Fibroblast of pulmonary artery (primary cell): ENCODE measurements at places on chromosomes 6 and 20.
A peak's percentile ranks its signal among the peaks of the same experiment; 100 is the strongest.

GRCh38 chr6:41027241-41027640 is 11.8 kb downstream of the UNC5CL start:
- DNase-seq = no peak

DNA sequence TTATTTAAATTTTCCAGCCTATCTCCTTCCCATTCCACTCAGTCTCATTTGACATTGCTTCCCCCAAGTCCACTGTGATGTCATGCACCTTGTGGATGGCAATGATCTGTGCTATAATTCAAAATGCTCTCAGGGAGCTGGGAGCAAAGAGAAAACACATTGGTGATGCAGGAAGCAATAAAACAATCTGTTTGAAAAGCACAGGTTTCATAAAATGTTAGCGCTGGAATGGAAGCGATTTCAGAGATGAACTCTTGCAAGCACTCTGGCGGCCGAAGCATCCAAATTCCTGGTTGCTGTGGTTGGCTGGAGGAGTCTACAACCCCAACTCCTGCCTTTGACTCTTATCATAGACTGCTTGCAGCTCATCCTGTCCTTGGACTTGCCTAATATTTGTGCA is 167.0 kb downstream of the GMPR start:
- no peak for DNase-seq

GRCh38 chr6:131430531-131430930 is 142.5 kb upstream of the ARG1 start:
- DNase-seq = no peak

GRCh38 chr6:158729906-158730540 is 80.2 kb downstream of the SYTL3 start:
- DNase-seq = no peak

DNA sequence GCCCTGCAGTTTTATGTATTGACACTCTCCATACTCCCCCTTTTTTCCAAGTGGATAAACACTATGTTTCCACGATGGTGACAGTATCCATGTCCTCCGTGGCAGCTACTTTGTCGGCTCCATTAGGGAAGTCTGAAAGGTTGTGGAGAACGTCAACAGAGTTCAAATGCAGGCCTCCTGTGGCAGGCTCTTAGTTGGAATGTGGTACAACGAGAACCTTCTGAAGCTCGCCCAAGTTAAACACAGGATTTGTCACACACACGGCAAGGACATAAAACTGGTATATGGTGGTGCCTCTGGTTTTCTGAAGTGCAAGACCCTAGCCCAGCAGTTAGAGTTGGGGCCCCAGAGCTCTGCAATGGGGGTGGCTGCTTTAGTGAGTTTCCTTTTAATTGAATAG is 187.0 kb upstream of the TAB2 start:
- no peak for DNase-seq

DNA sequence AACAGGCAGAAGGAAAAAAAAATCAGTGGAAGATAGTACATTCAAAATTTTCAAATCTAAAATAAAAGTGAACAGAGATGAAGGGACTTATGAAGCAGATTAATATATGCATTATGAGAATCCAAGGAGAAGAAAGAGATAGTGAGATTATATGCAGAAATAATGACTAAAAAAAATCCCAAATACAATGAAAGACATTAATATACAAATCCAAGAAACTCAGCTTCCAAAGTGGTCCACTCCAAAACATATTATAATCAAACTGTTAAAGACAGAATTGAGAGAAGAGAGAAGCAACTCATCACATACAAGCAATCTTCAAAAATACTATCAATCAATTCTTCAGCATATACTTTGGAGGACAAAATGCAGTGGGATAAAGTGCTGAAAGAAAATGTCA is 73.5 kb upstream of the CARMIL1 start:
- DNase-seq = no peak

- no peak for DNase-seq
Measured at GRCh38 chr20:34710861-34711574, 6.9 kb downstream of the TP53INP2 start.

- no peak for DNase-seq
Measured at GRCh38 chr20:63567136-63567385, 7.0 kb downstream of the HELZ2 start.

GRCh38 chr6:114092943-114093342 is 122.0 kb upstream of the HDAC2 start:
- no peak for DNase-seq

DNA sequence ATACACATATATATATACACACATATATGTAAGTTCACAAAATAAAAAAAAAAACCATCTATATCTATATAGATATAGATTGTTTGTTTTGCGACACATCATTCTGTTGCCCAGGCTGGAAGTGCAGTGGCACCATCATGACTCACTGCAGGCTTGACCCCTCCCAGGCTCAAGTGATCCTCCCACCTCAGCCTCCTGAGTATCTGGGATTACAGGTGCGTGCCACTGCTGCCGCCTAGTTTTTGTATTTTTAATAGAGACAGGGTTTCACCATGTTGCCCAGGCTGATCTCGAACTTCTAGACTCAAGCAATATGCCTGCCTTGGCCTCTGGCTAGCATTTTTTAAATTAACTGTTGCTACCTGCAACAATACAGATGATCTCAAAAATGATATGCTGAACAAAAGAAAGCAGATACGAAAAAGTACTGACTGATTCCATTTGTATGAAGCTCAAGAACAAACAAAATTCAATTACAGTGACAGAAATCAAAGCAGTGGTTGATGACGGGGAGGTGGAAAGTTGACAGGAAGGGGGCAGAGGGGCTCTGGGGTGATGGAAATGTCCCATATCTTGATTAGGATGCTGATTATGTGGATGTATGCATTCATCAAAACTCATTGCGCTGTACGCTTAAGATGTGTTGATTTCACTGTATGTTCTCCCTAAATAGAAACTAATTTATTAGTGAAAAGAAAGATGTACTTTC is 49.6 kb downstream of the ATXN1 start:
- no peak for DNase-seq

DNA sequence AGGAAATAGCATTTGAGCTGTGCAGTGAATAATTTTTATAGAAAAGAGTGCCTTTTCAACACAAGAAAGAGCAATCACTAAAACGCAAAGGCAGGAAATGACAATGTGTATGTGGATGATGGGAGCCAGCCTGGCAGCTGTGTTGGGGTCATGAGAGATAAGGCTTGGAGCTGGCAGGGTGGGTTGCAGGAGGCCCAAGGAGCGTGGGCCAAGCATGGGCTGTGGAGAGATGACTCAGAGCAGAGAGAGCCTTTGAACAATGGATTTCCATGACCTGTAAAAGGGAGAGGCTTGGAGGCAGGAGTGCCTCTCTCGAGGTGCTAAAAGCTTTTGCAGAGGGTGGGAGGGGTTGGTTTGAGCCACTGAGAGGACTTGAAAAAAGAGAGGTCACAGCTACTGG is 6.6 kb upstream of the TBC1D7 start:
- peak; percentile 81 for DNase-seq

- DNase-seq = no peak
Measured at GRCh38 chr6:97052152-97052787, 127.7 kb downstream of the KLHL32 start.

DNA sequence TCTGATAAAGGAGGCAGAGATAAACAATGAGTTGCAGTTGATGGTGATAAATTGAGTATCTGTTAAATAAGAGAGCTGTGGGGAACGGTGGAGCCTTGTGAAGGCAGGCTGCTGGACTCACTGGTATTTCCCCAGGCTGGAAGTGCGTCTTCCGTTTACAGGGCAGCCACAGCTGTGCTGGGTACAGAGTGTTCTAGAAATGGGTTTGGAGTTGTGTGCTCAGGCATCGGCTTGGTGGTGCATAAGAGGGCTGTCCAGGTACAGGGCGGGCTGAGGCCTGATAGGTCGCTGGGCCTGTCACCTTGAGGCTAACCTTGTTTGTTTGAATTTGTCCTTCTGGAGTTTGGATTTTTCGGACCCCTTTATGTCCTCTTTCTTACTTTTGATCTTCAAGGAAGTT is 39.3 kb downstream of the ARID1B start:
- peak; percentile 28 for DNase-seq

DNA sequence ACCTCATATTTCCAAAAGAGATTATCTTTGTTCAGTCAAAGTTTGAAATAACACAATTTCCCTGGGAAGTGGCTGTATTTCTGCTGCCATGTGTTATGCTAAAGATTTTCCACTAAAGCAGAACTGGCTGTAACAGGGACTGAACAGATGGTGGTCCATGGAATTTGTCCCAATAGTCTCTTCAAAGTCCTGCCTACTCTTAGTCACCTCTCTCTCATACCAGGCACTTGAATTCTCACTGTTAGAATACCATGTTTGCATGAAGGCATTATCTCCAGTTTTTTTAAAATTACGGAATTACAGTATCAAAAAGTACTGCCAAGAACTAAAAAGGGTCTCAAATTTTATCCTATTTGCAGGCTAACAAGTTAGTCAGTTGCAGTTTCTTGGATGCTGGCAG is 105.0 kb upstream of the HDDC2 start:
- DNase-seq = no peak

GRCh38 chr6:11538819-11539468 is 1.4 kb downstream of the TMEM170B start:
- DNase-seq = no peak

GRCh38 chr6:161393839-161394364 is 120.0 kb upstream of the AGPAT4 start:
- DNase-seq = peak; percentile 92

- no peak for DNase-seq
Measured at GRCh38 chr6:160112628-160113299, 8.9 kb upstream of the SLC22A1 start.

DNA sequence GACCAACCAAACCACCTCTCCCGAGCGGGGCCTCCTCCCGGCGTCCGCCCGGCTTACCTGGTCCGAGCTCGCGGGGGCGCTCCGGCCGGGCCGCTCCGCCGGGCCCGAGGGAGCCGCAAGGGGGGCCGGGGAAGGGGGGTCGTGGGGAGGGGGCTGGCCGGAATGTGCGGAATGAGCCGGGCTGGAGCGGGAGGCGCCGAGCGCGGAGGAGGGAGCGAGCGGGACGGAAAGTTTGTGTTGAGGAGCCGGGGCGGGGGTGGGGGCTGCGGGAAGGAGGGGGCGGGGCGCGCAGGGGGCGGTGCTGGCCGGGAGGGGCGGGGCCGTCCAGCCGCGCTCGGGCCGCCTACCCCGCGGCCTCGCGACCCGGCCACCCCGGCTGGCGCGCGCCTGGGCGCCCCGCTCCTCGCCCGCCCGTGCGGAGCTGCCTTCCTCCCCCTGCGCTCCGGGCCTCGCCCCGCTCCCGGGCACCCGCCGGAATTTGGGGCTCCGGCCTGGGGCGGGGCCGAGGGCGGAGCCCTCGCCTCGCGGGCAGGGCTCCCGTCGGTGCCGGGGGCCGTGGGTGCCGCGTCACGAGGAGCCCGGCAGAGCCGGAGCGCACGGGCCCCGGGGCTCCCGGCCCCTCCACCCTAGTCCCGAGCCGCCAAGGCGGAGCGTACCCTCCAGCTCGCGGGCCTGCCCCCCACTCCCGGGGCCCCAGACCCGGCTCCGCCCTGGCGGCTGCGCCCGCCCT is at the start of gene TEAD3:
Gene TEAD3, minus strand, starts transcription at position 239 of the 730 bp plus-strand sequence.
- peak; percentile 61 for DNase-seq

GRCh38 chr6:108959972-108960582 is 111.9 kb downstream of the ARMC2 start:
- no peak for DNase-seq

GRCh38 chr20:52926505-52926904 is 45.7 kb upstream of the TSHZ2 start:
- DNase-seq = no peak

GRCh38 chr6:161829291-161829729 is 555.4 kb upstream of the AGPAT4 start:
- DNase-seq = no peak

DNA sequence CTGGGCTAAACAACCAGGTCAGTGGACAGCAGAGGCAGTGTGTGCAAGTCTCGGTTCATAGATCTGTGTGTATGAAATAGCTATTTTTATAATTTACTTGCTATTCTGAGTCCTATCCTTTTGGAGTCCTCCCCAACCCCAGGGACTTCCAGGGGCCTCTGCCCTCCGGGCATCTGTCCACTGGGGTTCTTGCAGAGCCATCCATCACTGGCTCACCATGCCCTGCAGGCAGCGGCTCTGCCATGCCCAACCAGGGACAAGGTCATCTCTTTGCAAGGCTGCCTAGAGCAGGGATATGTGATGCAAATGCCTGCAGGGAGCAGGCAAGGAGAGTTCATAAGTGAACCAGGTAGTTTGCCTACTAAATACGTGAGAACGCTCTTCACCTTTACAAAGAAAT is 10.5 kb upstream of the BEND3 start:
- DNase-seq = no peak

DNA sequence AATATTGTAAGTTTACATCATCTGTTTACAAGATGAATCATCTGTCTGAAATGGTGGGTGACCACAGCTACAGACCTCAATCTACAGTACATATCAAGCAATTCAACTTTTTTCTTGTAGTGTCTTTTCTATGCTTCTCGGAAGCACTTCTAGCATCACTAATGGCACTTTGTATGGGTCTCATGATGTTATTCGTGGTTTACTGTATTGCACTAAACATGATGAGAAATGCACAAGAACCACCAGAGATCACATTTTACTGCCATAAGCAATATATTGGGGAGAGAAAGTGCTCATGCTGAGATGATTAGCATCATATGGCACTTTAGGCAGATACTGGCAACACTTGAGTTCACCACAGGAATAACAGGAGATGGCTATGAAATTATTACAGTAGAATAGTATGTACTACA is 15.4 kb upstream of the BTBD3 start:
- peak; percentile 37 for DNase-seq

DNA sequence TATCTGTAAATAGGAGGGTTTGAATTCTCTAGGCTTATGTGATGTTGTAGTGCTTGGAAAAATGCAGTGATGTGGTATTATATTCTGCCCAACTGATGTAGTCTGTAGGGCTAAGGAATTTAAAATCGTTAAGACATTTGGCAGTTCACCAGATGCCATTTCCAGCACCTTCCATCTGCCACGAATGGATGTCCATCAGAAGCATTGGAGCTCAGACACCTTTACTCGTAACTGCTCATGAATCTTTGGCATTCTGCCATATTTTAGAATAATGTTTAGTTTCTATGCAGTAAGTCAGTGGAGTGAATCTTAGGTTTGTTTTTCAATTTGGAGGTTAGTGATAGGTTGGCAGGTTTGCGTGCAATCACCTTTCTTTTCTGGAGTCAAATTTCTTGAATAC is 2.4 kb upstream of the SYTL3 start:
- DNase-seq = no peak

DNA sequence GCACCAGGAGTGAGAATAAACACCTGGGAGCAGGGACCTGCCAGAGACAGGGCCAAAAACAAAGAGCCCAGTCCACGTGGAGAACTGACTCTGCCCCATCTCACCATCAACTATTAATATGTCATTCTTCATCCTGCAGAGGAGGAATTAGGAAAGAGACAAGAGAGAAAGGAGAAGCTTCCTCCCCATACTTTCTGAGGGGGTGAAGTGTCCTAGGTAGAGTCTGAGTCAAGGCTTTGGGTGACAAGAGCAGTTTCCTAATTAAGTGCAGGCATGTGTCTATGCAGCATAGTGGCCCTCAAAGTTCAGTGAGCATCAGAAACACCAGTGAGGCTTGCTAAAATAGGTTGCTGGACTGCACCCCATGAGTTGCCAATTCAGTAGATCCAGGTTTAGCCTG is 40.7 kb upstream of the BMP2 start:
- DNase-seq = no peak
